ENCODE measurements at places on chromosomes 7 and 10.

GRCh38 chr7:74231232-74231590 is 21.4 kb downstream of the LAT2 start:
- DNase-seq, result no peak

GRCh38 chr7:51472873-51473272 is 156.3 kb upstream of the COBL start:
- no peak for DNase-seq

DNA sequence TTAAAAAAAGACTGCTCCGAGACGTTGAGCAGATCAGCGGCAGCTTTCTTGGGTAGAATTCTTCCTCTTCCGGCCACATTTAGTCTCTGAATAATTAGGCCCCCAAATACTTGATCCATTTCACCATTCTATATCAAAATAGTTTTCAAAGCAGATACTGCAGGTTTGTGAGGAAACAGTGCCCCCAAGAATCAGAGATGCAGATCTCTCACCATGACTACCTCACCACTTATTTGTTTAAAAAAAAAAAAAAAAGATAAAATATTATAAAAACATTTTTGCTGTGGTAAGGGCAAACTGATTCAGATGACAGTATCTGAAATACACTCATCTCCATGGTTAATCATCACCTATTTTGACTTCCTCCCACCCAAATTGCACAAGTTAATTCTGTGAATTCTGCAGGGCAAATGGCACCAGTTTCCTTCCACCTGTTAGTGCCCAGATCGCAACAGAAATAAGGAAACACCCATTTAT is 210.4 kb downstream of the FAM107B start:
- no peak for DNase-seq

GRCh38 chr10:30493609-30494530 is 59.9 kb downstream of the MAP3K8 start:
- no peak for DNase-seq

DNA sequence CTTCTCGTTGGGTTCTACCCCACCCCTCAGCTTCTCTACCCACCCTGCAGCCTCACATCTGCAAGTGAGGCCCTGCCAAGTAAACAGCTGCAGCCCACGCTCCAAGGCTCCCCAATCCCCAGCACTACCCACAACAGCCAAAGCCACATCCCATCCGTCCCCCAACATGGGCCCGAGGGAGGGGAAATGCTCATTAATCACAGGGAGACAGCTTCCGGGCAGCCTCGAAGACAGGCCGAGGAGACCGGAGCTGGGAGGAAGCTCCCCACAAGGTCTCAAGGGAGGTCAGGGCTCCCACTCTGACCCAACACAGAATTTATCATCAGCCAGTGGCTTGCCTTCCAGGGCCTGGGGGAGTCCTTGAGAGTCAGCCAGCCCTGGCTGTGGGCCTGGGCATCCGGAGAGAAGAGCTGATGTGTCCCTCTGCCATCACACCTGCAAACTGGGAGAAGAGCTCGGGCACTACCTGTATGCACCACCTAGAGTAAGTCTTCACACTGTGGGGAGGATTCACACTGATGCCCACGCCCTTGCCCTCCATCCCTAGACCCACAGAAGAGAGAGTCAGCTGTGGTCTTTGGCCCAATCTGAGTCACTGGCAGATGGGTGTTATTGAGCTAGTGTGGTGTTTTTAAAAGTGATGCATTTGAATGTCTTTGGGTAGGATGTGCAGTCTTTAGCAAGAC is 115.5 kb upstream of the ZMIZ1 start:
- DNase-seq, result no peak

- DNase-seq, result no peak
Observed at GRCh38 chr10:129029851-129030602, 437.0 kb upstream of the MGMT start.

DNA sequence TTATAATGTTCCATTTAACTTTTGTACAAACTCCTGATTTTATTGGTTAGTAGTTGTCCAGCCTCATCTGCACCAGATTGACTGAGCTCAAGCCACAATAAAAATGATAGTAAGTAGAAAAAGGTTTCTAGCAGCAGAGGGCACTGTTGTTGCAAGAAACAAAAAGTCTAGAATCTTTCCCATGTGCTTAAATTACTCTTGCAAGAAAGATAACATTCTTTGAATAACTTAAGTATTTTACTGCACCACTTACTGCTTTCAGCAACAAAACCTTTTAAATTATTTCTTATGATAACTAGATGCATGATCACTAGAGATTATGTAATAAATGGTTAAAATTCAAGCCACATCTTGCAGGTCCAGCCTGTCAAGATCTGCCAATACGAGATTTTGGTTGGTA is 27.0 kb downstream of the LMOD2 start:
- DNase-seq, result no peak

GRCh38 chr7:77942431-77942830 is 143.9 kb downstream of the PHTF2 start:
- no peak for DNase-seq

GRCh38 chr10:30977385-30977784 is 54.3 kb downstream of the ZNF438 start:
- no peak for DNase-seq

DNA sequence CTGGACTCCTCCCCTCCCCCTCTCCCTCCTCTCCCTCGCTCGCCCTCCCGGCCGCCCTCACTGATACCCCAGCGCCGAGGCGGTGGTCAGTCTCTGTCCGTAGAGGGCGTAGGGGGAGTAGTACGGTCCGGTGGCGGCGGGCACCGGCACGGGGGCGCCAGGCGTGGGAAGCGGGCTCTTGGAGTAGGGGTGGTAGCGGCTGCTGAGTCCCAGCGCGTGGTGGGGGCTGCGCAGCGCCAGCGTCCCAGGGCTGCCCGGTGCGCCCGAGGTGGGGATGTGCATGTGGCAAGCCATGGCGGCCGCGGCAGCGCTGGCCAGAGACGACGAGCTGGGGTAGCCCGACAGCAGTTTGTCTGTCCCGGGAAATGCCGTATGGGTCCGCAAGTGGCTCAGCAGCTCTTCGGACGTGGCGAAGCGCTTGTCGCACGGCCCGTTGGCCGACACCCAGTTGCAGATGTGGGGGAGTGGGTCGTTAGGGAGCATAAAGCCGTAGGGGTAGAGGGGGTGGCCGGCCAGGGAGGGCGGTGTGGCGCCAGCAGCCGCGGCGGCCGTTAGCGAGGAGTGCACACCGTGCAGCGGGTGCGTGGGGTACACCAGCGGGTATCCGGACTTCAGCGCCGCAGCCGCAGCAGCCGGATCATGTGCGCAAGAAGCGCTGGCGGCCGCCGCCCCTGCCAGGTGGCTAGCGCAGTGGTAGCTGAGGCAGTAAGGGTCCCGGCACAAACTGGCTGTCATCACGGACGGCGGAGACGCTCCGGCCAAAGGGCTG is 2.7 kb downstream of the ZNF503 start:
- DNase-seq, result no peak

GRCh38 chr7:136969761-136970160 is 101.3 kb downstream of the CHRM2 start:
- no peak for DNase-seq

GRCh38 chr7:78443811-78444210 is 645.2 kb downstream of the PHTF2 start:
- DNase-seq, result no peak

- no peak for DNase-seq
Observed at GRCh38 chr10:129792864-129793263, 171.2 kb downstream of the EBF3 start.

GRCh38 chr10:23540401-23541030 is 101.6 kb downstream of the OTUD1 start:
- DNase-seq, result no peak

- DNase-seq, result no peak
Observed at GRCh38 chr7:24227068-24227467, 56.9 kb upstream of the NPY start.

- DNase-seq, result no peak
Observed at GRCh38 chr10:35219292-35219691, 92.6 kb downstream of the CREM start.

DNA sequence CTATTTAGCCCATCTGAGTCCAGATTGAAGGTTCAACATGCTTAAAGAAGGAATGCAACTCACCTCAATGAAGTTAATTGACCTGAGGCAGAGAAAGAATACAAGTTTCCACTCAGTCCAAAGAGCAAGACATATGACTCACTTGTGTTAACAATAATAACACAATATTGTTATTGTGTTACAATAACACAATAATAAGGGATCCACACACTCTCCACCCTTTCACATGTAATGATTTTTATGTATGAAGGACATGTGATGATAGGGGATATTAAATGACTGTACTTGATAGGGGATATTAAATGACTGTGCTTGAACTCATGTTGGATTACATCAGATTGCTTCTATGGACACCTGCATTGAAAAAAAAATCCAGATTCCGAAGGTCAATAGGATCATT is 3.6 kb upstream of the ABCB1 start:
- DNase-seq, result no peak

- DNase-seq, result no peak
Observed at GRCh38 chr10:84406561-84406960, 78.2 kb downstream of the CCSER2 start.

GRCh38 chr10:63430091-63430998 is 35.4 kb downstream of the JMJD1C start:
- no peak for DNase-seq

DNA sequence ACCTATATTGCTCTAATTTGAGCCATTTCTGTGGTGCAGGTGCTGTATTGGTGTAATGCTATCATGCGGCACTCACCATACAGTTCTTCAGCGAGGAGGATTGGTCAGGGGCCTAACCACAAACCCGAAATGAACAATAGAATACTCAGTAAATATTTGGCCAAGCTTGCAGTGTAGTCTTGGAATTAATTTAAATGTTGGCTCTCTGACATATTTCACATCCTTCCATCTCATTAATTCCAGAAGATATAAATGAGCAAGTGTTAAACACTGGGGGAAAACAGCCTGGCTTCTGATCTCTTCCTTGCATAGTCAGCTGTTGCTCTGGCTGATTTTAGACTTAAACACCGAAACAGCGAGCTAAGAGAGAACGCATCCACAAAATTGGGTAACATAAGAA is 663.1 kb upstream of the GHITM start:
- no peak for DNase-seq

DNA sequence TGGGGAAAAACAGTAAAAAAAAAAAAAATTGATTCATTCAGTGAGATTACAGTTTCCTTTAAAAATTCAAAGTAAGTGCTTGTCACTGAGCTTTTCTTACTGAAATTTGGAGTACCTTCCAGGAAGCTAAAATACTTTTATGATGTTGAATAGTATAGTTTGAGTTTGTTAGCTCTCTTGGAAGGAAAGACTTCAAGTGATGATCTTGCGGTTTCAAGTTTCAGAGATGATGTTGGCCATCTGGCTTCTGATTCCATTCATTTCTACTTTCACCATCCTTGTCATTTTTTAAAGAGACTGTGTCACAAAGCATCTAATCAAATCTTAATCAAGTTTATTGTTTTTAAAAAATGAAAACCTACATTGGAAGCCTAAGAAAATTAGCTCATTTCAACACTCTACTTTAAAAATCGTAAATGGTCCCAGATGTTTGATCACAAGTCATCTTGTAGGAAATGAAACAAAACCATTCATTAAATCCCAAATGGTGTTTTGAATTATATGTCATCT is 4.9 kb upstream of the HERPUD2 start:
- no peak for DNase-seq

Data from stimulated activated effector memory CD8-positive, alpha-beta T cell treated with anti-CD3 and anti-CD28 coated beads, Interleukin-12 subunit alpha, Interleukin-12 subunit beta, amount 100 ng/mL, for 72 hours (primary cell).